ENCODE measurements at places on chromosomes 2 and 18.

DNA sequence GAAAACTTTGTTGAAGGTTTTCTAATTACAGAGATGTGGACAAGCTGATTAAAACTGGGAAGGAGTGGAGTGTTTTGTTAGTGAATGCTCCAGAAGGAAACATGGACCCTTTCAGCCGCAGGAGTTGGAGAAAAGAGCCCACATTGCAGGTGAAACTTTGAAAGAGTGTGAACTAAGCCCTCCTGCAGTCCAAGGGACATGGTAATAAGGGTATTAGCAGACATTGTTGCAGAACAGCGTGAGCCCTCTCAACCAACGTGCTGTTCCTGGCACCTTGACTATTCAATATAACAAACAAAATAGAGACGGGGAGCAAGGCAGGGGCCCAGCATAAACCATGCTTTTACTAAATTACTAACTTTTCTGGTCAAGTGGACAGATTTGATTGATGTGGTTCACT lies 122.7 kb downstream of the EPHA4 start:
- DNase-seq, result no peak

DNA sequence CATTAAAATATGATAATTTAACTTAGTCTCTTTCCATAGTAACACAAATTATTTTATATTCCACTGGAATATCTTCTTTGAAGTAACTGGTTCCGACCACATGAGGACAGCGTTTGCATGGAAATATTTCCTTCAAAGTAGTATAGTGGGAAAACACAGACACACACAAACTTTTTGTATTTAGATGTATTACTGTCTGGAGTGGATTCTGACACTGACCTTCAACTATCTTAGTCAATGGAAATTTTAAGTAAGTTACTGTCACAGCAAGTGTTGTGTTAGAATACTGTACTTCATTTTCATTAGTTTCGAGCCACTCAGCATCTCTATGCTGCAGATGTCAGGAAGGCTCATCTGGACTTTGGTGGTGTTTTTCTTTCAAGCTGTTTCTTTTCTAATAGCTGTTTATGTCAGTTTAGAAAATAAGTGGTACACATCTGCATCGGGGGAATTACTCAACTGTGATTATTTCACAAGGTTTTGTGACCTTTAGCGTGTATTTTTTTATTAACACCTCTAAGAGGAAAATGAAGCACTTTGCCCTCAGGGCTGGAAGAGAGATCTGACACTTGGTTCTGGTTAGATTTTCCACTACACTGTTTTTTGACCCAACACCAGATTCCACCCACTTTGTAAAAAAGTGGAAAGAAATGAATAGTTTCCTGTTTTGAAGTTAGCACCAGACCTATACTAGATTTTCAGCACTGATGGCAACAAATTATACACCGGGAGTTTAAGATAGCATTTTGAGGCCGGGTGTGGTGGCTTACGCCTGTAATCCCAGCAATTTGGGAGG lies 18.9 kb upstream of the THOC1 start:
- DNase-seq, result no peak

- DNase-seq, result no peak
Observed at GRCh38 chr2:119739580-119740255, 20.0 kb upstream of the PTPN4 start.

DNA sequence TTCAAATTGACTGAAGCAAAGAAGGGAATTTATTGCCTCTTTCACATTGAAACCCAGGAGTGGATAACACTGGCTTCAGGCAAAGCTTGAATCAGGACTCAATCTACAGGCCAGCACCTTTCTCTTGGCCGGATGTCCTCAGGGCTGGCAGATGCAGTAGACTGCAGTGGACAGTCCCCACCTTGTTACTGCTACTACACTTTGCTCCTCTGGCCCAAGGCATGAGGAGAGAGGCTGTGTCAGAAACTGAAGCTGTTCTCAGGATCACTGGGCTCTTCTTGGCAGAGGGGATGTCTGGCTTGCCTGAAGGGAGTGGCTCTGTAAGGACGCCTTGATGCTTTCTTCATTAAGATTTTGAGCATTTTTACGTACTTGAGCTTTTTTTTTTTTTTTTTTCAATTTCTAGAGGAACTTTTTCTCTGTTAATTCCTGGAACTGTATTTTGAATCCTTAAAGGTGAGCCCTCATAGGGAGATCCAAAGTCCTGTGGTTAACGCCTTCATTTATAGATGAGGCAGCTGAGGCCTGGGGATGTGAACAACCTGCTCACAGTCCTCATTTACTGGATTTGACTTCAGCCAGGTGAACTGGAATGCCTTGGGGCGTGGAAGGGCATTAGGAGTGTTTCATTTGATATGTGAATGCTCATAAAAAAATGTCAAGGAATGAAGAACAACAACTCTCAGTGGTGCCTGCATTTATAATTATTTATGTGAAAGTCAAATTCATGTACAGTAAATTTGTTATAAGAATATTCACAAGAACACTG lies 36.6 kb downstream of the CASP10 start:
- DNase-seq, result no peak

GRCh38 chr2:73418343-73418742 lies 32.7 kb downstream of the ALMS1 start:
- DNase-seq, result peak; percentile 7

- no peak for DNase-seq
Observed at GRCh38 chr2:127953128-127953718, 67.5 kb upstream of the AMMECR1L start.

GRCh38 chr2:18413676-18414396 lies 146.6 kb downstream of the RDH14 start:
- no peak for DNase-seq

DNA sequence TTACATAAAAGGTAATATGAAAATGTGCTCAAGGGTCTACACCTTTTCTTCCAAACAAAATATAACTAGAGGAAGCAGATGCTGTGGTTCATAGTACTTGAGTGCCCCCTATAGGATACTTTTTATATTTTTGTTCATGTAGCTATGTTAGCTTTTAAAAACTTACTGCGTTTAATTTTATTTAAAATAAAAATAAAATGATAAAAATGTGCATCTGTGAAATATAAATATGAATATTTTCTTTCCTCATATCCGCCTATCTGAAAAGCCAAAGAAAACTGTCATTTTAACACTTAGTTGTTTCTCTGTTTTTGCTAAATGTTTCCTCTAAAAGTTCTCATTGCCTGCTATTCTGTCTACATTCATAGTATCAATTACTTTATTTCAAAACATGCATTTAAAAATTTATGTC lies 9.6 kb upstream of the LRP1B start:
- DNase-seq, result no peak

Measured in NCI-H446 (cell line).